ENCODE measurements at places on chromosomes 4 and X.

DNA sequence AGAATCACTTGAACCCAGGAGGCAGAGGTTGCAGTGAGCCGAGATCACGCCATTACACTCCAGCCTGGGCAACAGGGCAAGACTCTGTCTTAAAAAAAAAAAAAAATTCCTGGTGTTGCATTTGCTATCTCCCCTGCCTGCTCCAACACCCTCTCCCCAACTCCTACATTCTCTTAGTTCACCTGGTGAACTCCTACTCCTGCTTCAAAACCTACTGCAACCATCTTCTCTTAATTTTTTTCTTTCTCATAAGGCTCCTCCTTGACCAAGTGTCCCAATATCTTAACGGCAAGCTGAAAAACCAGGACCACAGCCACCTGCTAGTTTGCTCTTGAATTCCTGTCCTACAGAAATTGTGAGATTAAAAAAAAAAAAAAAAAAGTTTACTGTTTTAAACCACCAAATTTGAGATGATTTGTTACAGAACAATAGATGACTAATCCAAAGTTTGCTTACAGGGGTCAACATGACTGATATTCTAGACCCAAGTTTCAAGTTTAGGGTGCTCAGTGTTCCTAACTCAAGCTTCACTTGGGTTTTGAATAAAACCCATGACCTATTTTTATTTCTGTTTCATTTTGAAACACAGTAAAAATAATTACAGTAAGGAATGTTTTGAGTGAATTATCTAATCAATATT lies 13.1 kb upstream of the ANXA5 start:
- DNase-seq, result no peak

DNA sequence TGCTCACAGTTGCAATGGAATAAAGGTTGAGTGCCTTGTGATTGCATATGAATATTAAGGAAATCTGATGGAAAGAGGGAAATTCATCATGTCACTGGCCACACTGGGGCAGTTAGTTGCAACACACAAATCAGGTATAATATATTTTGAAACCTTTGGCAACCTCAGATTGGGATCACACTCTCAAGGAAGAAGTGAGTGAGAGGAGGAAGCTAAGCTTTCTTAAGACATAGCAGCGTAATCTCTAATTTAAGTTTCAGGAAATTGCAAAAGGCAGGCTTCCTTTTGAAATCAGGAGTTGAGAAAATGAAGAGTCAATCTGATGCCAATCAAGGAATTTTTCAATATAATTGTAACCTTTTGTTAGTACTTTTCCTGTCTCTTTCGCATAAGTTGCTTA lies 12.3 kb upstream of the CLTRN start:
- no peak for DNase-seq

- no peak for DNase-seq
These were observed 204.0 kb upstream of the NHS start for GRCh38 chrX:17170973-17171372.

GRCh38 chr4:151535366-151535765 lies 126.4 kb downstream of the FHIP1A start:
- DNase-seq, result no peak

DNA sequence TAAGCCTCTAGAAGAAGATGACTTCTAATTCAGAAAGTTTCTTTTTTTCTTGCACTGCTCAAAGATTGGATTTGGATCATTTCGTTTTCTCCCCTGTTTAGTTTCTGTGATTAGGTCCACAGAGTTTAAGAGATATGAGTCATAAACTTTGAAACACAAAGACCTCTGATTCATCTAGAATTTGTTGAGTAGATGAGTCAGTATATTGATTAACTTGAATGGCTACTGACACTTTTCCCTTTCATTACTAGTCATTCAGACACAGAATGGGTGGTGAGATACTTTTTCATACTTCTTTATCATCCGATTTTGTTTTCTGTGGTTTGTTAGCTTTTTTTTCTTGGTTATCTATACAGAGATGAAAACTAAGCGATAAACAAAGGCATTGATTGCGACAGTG lies 34.1 kb upstream of the AFF2 start:
- DNase-seq, result no peak

- DNase-seq, result no peak
These were observed 170.2 kb downstream of the ADGRA3 start for GRCh38 chr4:22345678-22346077.

GRCh38 chr4:186473933-186474332 lies 81.4 kb downstream of the MTNR1A start:
- no peak for DNase-seq

- DNase-seq, result no peak
These were observed 78.8 kb upstream of the BANK1 start for GRCh38 chr4:101711590-101712260.

GRCh38 chrX:53280331-53281320 lies 758 bp downstream of the IQSEC2 start:
- DNase-seq, result no peak

GRCh38 chr4:38832624-38833528 lies 23.7 kb downstream of the TLR6 start:
- DNase-seq, result no peak

DNA sequence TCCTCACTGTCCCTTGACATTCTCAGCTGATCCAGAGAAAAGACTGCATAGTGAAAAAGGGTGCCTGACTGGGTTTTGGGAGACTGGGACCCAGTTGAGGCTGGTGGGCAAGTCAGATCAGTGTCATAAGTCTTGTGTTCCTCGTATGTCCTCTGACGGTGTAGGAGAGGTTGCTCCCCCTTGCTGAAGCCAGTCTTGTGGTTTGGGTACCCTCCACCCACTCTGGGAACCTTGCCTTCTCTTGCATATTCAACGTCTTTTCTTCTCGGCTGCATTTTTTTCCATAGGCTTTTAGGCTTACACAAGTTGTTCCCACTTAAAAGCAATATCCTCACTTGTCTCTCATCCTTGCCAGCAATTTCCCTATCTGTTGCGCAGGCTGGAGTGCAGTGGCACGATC lies 211.9 kb downstream of the PTTG2 start:
- no peak for DNase-seq

DNA sequence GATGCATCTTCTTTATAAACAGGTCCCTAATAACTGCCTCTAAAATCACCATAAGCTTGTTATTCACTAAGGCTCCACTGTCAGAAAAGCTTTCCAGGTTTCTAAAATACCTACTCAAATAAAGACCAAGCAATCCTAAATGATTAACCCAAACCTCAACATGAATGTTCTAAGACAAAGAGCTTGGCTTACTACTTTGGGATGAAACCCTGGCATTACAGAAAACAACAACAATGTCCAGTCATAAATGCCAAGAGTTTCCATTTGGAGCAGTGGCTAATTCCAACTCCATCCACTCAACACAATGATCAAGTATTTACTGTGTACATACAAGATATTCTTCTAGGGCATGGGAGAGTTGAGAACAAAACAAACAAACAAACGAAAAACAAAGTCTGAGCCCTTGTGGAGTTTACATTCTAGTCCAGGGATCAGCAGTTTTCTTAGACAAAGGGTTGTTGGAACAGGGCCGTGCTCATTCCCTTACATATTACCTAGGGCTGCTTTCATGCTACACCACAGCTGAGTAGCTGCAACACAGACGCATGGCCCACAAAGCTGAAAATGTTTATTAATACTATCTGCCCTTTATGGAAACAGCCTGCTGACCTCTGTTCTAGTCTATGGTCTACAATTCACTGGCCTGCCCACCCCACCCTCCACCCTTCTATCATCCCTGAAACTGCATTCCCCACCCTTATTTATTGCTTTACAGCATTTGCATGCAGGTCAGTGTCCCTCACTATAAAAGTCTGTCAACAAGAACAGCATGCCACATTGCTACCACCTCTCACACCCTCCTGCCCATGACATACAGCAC lies 23.7 kb downstream of the ABCG2 start:
- DNase-seq, result no peak

- DNase-seq, result no peak
These were observed 161.7 kb downstream of the RASL11B start for GRCh38 chr4:53023677-53024299.

- no peak for DNase-seq
These were observed 1.2 kb upstream of the CHRNA9 start for GRCh38 chr4:40333921-40334352.

DNA sequence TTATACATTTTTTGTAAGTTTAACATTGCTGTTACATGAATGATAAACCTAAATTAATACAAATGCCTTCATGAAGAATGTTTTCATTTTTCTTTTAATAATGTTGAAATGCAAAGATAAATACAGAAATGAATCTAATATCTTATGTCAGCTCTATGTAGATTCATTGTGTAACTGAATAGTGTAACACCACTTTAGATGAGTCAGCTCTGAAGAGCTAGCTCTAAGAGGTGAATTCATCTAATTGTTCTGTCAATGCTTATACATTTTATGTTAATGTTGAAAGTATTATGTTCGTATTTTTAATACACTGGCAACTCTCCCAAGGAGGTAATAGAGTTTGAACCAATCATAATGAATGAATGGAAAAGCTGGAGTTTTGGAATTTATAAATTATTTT lies 146.9 kb upstream of the FMR1 start:
- no peak for DNase-seq

DNA sequence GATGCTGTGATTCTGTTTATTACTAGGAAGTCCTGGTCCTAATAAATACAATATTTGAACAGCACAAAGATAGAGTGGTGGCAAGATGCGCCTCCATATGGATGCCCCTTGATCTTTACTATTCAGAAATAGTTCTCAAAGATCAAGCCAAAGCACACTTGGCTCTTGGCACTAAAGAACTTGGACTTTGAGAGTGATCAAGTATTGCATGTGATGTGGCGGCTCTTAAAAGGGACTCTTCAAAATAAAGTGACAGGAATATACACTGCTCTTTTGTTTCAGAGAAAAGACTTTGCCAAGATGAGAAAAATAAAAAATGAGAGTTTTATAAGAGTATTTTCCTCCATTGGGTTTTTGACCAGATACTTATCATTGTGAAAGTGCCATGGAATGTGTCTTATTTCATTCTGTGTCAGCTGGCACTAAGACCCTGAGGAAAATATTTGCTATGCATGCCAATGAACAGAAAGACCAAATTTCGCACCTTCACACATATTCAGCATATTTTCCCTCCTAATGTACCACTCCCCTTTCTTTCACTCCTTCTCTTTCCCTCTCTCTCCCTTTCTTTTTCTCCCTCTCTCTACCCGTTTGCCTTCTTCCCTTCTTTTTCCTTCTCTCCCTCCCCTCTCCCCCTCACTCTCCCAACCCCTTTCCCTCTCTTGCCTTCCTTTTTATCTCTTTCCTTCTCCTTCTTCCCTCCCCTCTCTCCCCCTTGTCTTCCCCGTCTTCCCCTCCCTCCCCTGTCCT lies 35.1 kb downstream of the ARHGAP24 start:
- DNase-seq, result no peak

- no peak for DNase-seq
These were observed 14.0 kb downstream of the SOD3 start for GRCh38 chr4:24809376-24809775.

DNA sequence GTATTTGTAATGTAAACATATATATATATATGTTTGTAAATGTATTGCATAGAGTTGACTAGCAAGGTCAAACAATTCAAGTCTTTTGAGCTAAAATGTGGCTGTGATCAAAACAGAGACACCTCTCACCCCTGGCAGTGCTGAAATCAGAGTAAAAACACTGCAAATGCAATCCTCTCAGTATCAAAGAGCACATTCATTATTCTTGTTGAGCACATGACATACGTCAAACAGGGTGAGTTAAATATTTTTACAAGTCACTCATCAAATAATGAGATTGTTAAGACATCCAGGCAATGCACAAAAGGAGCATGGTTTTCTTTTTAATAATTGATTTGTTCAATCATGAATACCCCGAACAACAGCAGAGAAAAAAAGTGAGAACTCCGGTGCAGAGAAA lies 114.1 kb upstream of the KCNIP4 start:
- DNase-seq, result no peak
